CD4-positive, alpha-beta T cell treated with Interleukin-4 for 1 hour (primary cell): ENCODE measurements at places on chromosomes 13 and 19.

- no peak for DNase-seq
These were observed 52.5 kb downstream of the SLITRK1 start for GRCh38 chr13:83829810-83830209.

DNA sequence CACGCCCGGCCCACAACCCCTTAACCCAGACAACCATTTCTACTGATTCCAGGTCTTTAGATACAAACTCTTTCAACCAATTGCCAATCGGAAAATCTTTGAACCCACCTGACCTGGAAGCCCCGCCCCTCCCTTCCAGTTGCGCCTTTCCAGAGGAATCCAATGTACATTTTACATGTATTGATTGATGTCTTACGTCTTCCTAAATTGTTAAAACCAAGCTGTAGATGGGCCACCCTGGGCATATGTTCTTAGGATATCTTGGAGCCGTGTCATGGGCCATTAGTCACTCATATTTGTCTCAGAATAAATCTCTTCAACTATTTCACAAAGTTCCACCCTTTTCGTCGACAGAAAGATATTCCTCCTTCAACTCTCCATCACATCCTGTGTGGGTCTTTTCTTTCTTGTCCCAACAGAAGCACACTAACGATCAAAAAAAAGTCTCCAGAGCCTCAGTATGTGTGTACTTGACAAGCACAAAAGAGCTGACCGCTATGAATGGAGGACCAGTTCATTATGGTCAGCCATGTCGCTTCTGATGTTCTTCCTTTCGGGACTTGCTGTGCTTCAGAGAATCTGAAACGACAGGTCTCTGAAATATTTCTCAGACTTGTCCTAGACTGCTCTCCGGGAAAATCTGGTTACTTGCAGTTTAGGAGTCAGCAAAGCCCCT, 601 bp upstream of the ZNF749 start:
- no peak for DNase-seq

- DNase-seq: no peak
These were observed 267.1 kb upstream of the EDNRB start for GRCh38 chr13:78185700-78186099.

DNA sequence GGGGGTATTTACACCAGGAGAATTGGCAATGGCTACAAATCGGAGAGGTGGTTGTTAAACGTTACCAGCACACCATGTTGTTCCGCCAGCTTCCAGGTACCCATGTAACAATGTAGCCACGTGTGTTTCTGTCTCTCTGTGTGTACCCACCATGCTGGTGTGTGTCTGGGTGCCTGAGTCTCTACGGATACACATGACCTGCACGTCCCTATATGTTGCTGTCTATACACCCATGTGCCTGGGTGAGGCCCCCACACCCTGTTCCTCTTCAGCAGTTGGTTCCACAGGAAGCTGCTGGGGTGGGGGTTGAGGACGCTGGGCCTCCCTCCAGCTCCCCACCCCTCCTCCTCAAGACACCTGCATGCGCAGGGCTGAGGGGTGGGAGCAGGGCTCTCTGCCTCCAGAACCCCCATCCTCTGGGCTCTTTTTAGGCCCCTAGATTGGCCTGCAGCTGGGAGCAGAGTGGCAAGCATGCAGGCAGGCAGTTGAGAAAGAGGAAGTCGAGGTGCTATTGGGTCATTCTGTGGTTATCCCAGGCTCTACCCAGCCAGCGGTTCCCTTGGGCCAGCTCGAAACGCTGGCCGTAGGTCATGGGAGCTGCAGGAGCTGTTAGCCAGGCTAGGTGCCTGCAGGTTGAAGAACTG, at the start of gene ARHGEF18:
TSS of gene ARHGEF18 (plus strand) at position 351 of the 644 bp plus-strand sequence. CDS start 13,954 bp downstream, outside the sequence.
- DNase-seq: peak; percentile 70

GRCh38 chr19:35144600-35145436, 1.8 kb downstream of the FXYD7 start:
- peak; percentile 47 for DNase-seq

GRCh38 chr13:23074075-23074828, 106.5 kb upstream of the SGCG start:
- DNase-seq: no peak

DNA sequence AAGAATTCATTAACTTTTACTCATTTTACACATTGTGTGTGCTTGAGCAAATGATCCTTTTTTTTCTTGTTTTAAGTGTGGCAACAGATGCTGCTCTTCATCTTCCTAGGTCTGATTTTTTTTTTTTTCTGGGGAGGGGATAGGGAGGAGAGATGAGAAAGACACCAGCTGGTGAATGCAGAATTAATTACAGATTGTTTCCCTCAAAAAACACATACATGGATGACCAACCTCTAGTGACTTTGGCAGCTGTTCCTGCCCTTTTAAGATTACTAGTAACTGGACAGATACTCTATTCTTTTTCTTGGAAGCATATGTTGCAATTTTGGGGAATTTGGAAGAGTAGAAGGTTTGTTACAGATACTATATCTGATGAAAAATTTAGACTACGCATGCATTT, 103.6 kb upstream of the MYO16 start:
- no peak for DNase-seq

DNA sequence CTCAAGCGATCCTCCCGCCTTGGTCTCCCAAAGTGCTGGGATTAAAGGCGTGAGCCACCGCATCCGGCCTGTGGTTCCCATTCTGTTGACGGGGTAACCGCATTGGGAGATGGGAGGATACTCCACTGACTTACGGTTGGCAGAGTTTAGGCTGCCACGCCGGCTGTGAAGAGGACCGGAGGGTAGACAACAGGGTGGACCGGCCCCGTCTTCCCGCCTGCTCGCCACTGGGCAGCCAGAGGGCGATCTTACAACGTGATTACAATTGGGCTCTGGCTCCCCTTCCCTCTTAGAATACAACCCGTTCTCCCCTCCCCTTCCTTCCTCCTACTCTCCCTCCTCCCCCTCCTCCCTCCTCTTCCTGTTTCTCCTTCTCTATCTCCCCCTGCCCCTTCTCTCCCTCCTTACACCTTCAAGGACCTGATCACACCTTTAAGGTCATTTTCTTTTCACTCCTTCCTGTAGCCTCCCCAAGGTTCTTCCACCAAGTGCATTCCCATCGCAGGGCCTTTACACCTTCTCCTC, 957 bp upstream of the CCDC194 start:
- DNase-seq: peak; percentile 74
